ENCODE measurements at places on chromosomes 5 and 9.

DNA sequence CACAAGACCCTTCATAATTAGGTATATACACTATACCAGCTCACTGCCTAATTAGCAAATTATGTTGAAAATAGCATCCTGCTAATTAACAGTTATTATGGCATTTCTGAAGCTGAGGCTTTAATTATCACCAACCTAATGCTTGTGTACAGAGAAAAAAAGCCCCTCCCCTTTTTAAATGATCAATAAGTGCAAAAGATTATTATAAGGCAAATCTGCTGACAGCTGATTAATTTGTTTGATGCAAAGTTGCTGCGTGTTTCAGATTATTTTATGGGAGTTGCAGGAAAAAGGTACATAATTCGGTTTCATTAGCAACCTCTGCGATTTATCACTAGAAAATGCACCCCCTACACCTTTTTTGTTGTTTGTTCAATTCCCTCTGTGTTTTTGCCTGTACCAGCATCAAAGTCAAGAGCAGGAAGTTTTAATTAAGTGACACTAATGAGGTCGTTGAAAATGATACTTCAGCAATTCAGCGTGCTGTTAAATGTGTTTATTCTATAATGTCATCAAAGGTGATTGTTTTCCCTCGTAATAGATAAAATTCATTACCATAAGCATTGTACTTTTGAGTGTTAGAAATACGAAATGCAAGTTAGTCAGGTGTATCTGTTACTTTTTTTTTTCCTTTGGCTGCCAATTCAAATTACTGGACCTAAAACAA lies 170.0 kb downstream of the EBF1 start:
- H3K27me3 ChIP-seq, result no peaks in the 10 kb centered on the region
- no peak overlapping the region for H3K27ac ChIP-seq
- H3K4me3 ChIP-seq, result no peak overlapping the region
- H3K36me3 ChIP-seq, result peaks cover 3% of the 10 kb centered on the region
- DNase-seq, result no peak

DNA sequence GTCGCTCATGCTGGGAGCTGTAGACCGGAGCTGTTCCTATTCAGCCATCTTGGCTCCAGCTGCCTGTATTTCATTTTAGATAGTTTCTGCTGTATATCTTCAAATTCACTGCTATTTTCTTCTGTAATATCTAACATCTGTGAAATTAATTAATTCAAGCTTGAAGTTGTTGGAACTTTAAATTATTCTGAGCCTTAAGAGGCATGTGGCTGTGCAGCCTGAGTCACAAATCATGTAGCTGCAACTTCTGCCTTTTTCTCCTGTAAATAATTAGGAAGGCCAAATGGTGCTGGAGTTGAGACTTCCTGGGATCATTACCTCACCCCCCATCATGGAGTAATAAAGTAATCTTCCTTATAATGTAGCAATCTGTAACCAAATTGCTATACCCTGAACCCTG lies 183.3 kb upstream of the PCSK5 start:
- H3K4me3 ChIP-seq, result no peak overlapping the region
- no peaks in the 10 kb centered on the region for H3K4me1 ChIP-seq
- no peak overlapping the region for H3K27ac ChIP-seq
- H3K36me3 ChIP-seq, result peaks cover 1% of the 10 kb centered on the region

- no peak for DNase-seq
- H3K27ac ChIP-seq, result no peak overlapping the region
- no peaks in the 10 kb centered on the region for H3K27me3 ChIP-seq
- H3K4me3 ChIP-seq, result no peak overlapping the region
- H3K36me3 ChIP-seq, result peaks cover 1% of the 10 kb centered on the region
Measured at GRCh38 chr5:42620579-42621216, 135.9 kb upstream of the CCDC152 start.

GRCh38 chr5:179607160-179607931 lies 16.1 kb downstream of the HNRNPH1 start:
- DNase-seq, result no peak
- peaks cover 29% of the 10 kb centered on the region for H3K36me3 ChIP-seq
- peak overlapping the region; percentile 66 for H3K27ac ChIP-seq
- H3K4me3 ChIP-seq, result no peak overlapping the region
- H3K4me1 ChIP-seq, result peaks cover 21% of the 10 kb centered on the region

DNA sequence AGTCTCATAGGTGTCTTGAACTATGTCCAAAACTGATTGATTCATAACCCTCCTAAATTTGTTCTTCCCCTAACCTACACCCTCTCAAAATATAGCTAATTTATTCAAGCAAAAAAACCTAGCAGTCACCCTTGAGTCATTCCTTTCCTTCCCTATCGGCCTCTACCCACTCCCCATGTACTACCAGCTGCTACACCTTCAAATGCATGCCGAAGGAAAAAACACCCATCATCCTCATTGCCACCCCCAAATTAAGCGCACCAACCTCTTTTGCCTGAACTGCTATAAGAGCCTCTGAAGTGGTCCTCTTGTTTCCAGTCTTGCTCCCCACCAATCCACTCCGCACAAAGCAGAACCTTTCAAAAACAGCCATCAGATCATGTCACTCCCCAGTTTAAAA lies 12.6 kb downstream of the LIFR start:
- peaks cover 9% of the 10 kb centered on the region for H3K4me1 ChIP-seq
- no peak overlapping the region for H3K4me3 ChIP-seq
- no peaks in the 10 kb centered on the region for H3K27me3 ChIP-seq
- H3K36me3 ChIP-seq, result no peaks in the 10 kb centered on the region
- no peak overlapping the region for H3K27ac ChIP-seq
- no peak for DNase-seq

DNA sequence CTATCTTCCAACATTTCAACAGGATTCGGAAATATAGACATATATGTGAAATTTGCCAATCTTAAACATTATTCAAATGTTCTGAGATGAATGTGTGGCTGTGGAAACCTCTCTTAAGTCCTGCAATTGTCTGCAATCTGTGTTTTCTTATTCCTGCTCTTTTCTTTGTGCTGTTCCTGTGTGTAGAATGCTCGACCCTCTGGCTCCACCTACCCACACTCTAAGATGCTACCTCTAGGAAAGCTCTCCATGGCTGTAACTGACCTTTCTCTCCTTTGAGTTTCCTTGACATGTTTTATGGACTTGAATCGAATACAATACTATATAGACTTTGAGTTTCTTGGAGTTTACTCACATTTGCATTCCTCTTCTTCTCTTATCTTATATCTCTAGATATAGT lies 120.6 kb upstream of the ASTN2 start:
- H3K27ac ChIP-seq, result no peak overlapping the region
- H3K4me1 ChIP-seq, result no peaks in the 10 kb centered on the region
- no peak for DNase-seq

GRCh38 chr9:125885405-125886034 lies 138.3 kb downstream of the PBX3 start:
- no peaks in the 10 kb centered on the region for H3K27me3 ChIP-seq
- H3K4me1 ChIP-seq, result peaks cover 35% of the 10 kb centered on the region
- H3K36me3 ChIP-seq, result no peaks in the 10 kb centered on the region
- DNase-seq, result no peak

- no peak overlapping the region for H3K27ac ChIP-seq
- H3K4me3 ChIP-seq, result no peak overlapping the region
Measured at GRCh38 chr9:36288070-36288469, 29.8 kb upstream of the GNE start.

Measured in chondrocyte (in vitro differentiated cells).